ENCODE measurements at places on chromosomes 2 and 18.

DNA sequence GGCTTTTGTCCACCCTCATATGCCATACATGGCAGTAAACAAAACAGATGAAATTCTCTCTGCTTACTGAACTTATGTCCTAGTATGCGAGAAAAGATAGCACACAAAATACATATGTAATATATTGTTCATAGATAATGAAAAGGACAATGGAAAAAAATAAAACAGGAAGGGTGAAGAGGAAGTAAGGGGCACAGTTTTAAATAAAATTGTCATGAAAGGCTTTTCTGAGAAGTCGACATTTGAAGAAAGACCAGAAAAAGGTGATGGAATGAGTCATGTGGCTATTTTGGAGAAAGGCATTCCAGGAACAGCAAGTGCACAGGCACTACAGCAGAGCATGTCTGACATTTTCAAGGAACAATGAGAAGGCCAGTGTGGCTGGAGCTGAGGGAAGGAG, 56.4 kb downstream of the KCNH7 start:
- no peak for DNase-seq

GRCh38 chr18:9697121-9697520, 11.0 kb upstream of the RAB31 start:
- DNase-seq: no peak

DNA sequence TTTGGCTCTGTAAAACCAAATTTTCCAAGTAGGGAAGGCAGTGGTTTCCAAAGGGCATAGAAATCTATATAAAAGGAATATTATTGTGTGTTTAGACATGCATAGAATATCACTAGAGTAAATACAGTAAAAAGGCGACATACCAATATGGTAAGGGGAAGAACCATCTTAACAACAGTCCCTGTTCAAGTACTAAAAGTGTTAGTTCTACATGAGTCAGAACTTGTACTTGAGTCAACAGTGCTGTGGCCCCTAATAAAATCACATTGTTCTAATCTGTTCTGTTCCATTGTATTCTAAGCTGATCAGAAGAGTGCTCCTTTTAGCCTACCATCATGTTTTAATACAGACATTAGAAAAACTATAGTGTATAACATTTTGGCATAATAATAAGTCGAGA, 36.1 kb upstream of the TNFRSF11A start:
- DNase-seq: no peak

GRCh38 chr2:136376211-136376610, 258.3 kb upstream of the CXCR4 start:
- DNase-seq: no peak

DNA sequence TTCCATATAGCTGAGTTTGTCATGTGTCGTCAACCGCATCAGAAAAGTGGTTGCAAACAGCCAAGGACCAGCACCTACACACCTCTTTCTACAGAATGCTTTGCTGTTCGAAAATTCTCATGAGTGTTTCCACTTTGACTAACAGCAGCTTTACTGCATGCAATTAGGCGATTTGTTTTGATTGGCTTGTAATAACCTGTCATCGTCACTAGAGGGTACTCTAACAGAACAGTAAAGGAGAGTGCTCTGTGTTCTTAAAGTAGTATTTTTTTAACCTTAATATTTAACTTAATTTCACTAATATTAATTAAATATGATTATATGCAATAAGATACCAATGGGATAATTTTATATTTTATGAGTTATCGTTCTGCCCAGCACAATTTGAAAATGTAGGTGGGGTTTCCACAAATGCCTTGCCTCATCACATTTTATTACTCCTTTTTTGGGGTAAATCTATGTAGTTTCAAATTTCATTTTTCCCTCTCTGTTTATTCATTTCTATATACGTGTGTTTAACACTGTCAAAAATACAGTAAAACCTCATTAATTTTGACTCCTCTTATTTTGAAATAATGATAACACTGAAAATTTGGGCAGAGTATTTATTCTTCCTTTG, 502.2 kb downstream of the NRXN1 start:
- no peak for DNase-seq

GRCh38 chr2:217970206-217970605, 32.6 kb downstream of the TNS1 start:
- DNase-seq: no peak

GRCh38 chr2:28661589-28662001, 90.0 kb upstream of the PPP1CB start:
- DNase-seq: no peak

- no peak for DNase-seq
Observed at GRCh38 chr2:235827585-235827992, 333.7 kb downstream of the AGAP1 start.

GRCh38 chr2:112075490-112076260, 20.6 kb downstream of the TMEM87B start:
- DNase-seq: no peak

All from activated T-helper 9 cell treated with anti-CD3 and anti-CD28 coated beads, Interleukin-2, amount 50 U/mL, for 16 hours (primary cell).